ENCODE measurements at places on chromosomes 1 and 21.

- DNase-seq: no peak
Observed at GRCh38 chr1:21814241-21814918, 2.3 kb downstream of the LDLRAD2 start.

GRCh38 chr1:119372503-119373086, 4.0 kb downstream of the HAO2 start:
- no peak for DNase-seq

GRCh38 chr1:243946946-243947345, 96.9 kb upstream of the AKT3 start:
- DNase-seq: no peak

GRCh38 chr21:9763306-9763705, 758.1 kb upstream of the TPTE start:
- DNase-seq: no peak

DNA sequence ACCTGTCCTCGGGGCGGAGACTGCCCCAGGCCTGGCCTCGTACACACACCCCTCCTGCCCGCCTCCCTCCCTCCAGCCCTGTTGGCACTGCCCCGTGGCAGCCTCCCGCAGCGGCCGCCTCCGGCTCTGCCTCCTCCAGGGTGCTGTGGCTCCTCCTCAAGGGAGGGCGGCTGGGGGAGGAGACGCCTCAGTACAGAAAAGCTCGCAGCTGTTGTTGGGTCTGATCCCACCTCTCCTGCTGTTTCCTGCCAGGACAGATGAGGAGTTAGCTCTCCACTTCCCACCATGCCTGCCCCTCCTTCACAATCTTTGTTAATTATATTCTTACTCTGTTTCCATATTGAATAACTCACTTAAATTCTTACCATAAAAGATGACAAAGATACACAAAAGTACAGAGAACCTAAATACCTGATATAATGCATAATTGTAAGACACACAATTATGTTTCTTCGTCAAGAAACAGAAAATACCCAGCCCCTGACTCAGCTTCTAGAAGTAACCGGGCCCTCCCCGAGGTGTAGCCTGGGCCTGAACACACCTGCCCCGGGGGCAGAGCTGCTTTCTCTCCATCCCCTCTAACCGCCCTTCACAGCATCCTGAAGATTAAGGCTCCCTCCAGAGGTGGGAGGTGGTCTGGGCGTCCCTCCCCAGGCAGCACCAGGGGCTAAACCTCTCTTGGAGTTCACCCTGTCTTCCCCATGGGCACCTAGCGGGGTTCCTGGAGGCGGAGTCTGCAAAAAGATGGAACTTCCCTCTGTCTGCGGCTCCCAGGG, 30.6 kb upstream of the COL6A1 start:
- no peak for DNase-seq

- no peak for DNase-seq
Observed at GRCh38 chr1:39776886-39777285, 5.7 kb upstream of the OXCT2 start.

DNA sequence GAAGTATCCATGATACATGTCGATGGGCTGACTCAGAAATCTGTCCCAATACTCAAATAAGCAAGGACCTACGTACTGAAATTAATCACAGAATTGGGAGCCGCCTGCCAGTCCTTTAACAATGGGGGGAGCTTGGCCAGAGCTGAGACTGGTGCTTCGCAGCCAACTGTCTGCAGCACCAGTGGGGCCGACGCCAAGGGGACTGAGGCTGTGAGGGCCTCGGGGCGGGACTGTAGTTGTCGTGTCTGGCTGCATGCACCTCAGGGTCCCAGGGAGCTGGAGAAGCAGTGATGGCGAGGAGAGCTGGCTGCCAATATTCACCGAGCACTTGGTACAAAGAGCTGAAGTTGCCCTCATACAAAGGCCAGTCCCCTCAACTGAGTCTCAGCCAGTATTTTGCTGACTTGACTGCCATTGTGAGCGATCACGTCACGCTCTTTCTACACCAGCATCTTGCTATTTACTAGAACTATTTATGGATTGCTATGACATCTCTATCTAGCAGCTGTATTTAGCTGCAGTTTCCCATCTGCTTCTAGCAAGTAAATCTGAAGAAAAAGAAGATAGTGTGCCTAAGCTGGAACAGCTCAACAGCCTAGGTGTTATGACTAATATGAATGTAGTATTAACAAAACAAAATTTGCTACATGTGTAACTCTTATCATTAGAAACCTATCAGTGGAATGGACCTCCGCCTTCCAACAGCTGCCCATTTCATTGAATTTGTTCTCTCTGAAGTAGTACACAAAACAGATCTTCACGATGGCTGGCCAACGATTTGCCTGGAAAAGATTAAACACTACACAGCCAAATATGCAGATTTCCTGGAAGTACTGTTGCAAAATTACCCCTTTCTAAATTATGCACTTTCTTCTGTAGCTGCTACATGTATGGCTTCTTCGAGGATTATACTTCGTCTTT, 29.1 kb downstream of the EVI5 start:
- no peak for DNase-seq

- no peak for DNase-seq
Observed at GRCh38 chr1:170131450-170131849, 14.3 kb upstream of the NTMT2 start.

DNA sequence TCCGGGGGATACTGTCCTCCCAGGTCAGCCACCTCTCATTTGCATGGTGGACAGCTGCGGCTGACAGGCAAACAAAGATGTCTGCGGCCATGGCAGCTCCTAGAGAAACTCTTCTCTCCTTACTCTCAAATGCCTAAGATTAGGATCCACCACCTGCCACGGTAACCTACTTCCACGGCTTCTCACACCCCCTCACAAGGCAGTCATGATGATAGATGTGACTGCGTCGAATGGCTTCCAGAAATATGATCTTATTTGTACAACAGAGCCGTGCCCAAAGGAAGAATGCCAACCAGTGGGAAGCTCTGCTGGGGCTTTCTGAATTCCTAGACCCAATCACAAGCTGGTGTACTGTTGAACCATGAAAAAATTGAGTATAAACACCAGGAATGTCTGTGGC, 73.4 kb downstream of the BACE2 start:
- DNase-seq: no peak

All from esophagus squamous epithelium (tissue), 5 donors.